Right lung (tissue), 10 donors: ENCODE measurements at places on chromosomes 3 and 15.
A peak's percentile ranks its signal among the peaks of the same experiment; 100 is the strongest.

GRCh38 chr15:34355241-34355640, 11.8 kb downstream of the LPCAT4 start:
- DNase-seq, result no peak

- peak; percentile 31 for DNase-seq
These were observed 16.1 kb downstream of the NANOGP8 start for GRCh38 chr15:35068846-35069475.

DNA sequence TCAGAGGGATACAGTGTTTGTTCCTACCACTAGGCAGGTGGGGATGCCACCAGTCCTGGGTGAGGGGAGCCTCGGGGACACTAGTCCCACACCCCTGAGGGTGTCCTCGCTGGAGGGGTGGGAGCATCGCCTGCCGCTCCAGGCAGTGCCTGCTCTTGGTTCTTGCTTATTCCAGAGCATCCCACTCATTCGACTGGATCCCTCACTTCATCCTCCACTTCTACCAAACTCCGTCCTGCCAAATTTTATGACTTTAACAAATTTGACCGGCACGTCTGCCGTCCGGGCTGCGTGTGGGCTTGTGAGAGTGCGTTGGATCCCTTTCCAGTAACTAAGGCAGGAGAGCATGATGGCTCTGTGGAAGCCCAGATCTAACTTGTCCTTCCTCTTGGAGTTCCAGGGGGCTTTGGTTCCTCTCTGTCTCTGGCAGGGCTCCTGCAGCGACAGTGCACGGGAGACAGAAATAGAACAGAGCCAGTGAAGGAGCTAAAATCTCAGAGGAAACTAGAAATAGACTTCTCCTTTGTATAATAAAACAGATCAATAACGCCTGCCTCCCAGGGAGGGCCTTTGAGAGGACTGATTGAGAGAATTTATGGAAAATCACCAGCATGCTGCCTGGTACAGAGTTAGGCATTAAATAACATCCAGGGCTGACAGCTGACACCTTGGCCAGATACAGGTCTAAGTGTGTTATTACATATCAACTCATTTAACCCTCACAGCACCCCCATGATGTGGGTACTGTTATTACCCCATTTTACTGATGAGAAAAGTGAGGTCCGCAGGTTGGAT, 34.5 kb downstream of the MGLL start:
- DNase-seq, result no peak

DNA sequence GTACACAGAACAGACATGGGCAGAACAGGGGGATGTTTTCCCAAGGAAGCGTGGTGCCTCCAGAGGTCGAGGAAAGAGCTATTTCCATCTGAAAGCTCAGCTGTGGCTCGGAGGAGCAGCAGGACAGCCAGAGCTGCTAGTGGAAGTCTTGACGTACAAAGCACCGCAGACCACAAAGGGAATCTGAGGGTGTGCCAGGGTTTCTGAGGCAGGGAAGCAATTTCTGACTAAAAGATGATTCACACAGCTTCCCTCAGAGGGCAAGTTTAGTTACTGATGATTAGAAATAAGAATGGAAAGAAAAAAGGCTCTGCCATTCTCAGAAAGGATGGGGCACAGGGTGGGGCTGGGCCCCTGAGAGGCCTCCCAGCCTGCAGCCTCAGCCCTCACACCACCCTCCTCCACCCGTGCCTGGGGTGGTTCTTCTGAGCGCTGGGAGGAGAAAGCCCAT, 45.8 kb upstream of the SEC13 start:
- DNase-seq, result no peak
